Heart left ventricle (tissue), 16 donors: ENCODE measurements at places on chromosomes 16 and 17. TPM values are rescaled to one million over a fixed set of nuclear protein-coding genes. Genes with fewer than 3 reads are reported as not detected.

DNA sequence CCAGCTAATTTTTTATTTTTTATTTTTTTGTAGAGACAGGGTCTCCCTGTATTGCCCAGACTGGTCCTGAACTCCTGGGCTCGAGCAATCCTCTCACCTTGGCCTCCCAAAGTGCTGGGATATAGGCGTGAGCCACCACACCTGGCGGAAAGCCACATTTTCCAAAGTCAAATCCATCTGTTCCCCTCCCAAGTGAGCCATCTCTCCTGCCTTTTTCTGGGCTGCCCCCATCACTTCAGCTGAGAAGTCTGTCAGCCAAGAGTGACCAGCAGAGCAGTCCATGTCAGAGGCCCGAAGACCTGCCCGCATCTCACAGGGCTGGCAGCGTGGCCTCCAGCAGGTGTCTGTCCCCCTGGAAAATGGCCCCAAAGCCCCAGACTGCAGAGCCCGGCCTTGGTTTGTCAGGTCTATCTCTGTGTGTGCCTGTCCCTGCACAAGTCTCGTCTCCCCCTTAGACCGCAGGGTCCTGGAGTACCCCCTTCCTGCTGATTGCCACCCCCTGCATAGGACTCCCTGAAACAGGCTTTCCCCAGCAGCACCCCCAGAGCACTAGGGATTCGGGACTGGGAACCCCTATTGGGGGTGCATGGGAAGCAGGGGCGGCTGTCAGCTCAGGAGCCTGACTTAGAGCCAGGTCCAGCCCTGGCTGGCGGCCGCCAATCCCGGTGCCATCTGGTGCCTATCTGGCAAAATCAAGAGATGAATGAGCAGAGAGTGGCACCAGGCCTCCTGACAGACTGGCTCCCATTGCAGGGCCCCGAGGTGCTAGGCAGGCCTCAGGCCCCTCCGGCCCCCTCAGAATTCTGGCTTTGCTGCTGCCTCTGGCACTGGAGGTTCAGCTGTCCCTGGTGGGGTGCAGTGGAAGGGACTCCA lies 7.8 kb downstream of the TTYH2 start:
- H3K27me3 ChIP-seq = no peaks in the 10 kb centered on the region
- H3K4me3 ChIP-seq = no peak overlapping the region
- no peak for DNase-seq
- peaks cover 19% of the 10 kb centered on the region for H3K36me3 ChIP-seq
- H3K27ac ChIP-seq = no peak overlapping the region
- peaks cover 10% of the 10 kb centered on the region for H3K4me1 ChIP-seq

GRCh38 chr17:51152766-51153209 lies 571 bp upstream of the NME1 start:
- no peak for DNase-seq
- H3K36me3 ChIP-seq = peaks cover 5% of the 10 kb centered on the region
- peak overlapping the region; percentile 91 for H3K27ac ChIP-seq
- no peak overlapping the region for H3K4me3 ChIP-seq

DNA sequence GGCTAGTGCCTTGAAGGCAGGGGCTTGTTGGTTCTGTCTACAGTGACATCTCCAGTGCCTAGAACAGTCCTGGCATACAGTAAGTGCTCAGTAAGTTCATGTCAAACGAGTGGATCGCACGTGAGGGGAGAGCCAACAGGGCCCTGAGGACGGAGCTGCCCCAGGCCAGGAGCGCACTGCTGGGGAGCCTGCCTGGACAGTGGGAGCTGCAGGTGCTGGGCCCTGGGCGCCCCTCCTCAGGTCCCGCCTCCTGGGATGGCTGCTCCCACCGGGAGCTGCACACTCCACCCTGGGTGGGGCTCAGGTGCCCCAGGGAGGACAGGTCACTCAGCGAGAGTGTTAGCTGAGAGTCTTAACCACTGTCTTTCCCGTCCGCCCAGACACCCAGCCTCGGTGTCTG lies 1.8 kb downstream of the EVPL start:
- no peak for DNase-seq
- H3K27ac ChIP-seq = no peak overlapping the region
- H3K36me3 ChIP-seq = no peaks in the 10 kb centered on the region
- H3K4me1 ChIP-seq = peaks cover 6% of the 10 kb centered on the region
- H3K27me3 ChIP-seq = no peaks in the 10 kb centered on the region
- no peak overlapping the region for H3K4me3 ChIP-seq

GRCh38 chr17:63624531-63624880 lies 2.3 kb downstream of the MAP3K3 start:
- no peak for DNase-seq
- H3K27me3 ChIP-seq = no peaks in the 10 kb centered on the region
- peaks cover 15% of the 10 kb centered on the region for H3K36me3 ChIP-seq
- H3K27ac ChIP-seq = peak overlapping the region; percentile 93

DNA sequence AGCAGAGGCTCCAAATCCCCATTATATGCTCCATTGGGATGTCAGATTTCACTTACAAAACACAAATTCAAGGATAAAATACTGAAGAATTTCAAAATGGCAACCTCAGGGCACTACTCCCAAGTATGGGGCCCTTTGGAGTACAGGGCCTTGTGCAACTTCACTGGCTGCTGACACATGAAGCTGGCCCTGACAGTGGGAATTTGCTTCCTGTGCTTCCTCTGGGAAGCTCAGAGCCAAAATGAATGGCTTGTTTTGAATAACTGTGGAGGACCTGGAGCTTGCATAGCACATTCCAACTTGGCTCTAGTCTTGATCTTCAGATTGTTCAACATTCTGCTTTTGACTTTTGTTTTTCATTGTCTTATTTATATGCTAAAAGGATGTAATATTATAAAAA lies 52.3 kb upstream of the HNF1B start:
- H3K4me3 ChIP-seq = no peak overlapping the region
- H3K4me1 ChIP-seq = no peaks in the 10 kb centered on the region
- no peak overlapping the region for H3K27ac ChIP-seq
- DNase-seq = no peak
- H3K36me3 ChIP-seq = no peaks in the 10 kb centered on the region

- H3K27ac ChIP-seq = no peak overlapping the region
- no peaks in the 10 kb centered on the region for H3K27me3 ChIP-seq
- H3K4me3 ChIP-seq = no peak overlapping the region
- DNase-seq = no peak
Observed at GRCh38 chr16:57364143-57364542, 5.6 kb downstream of the CCL22 start.

- no peak overlapping the region for H3K4me3 ChIP-seq
- H3K4me1 ChIP-seq = no peaks in the 10 kb centered on the region
- H3K27me3 ChIP-seq = no peaks in the 10 kb centered on the region
- no peaks in the 10 kb centered on the region for H3K36me3 ChIP-seq
- DNase-seq = no peak
Observed at GRCh38 chr16:51267681-51268080, 116.6 kb upstream of the SALL1 start.

- H3K36me3 ChIP-seq = no peaks in the 10 kb centered on the region
- H3K4me3 ChIP-seq = no peak overlapping the region
- H3K4me1 ChIP-seq = no peaks in the 10 kb centered on the region
- no peak overlapping the region for H3K27ac ChIP-seq
- DNase-seq = no peak
- H3K27me3 ChIP-seq = no peaks in the 10 kb centered on the region
Observed at GRCh38 chr16:51276336-51276735, 125.3 kb upstream of the SALL1 start.

DNA sequence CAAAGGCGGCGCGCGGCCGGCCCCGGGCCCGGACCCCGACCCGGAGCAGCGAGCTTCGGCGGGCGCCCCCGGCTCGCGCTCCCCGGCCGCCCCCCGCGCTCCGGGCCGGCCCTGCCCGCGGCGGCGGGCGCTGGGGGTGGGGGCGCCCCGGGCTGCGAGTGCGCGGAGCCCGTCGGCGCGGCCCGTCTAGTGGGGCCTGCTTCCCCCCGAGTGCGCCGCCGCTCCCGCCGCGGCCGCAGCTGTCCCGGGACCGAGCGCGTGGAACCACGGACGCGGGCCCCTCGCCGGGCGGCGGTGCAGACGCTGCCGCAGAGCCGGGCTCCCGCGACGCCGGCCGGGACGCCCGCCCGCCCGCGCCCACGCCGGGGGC lies 308 bp downstream of the ADCY9 start:
- H3K27ac ChIP-seq = peak overlapping the region; percentile 83
- no peaks in the 10 kb centered on the region for H3K27me3 ChIP-seq
- H3K4me1 ChIP-seq = peaks cover 4% of the 10 kb centered on the region
- DNase-seq = no peak
- peak overlapping the region; percentile 66 for H3K4me3 ChIP-seq

DNA sequence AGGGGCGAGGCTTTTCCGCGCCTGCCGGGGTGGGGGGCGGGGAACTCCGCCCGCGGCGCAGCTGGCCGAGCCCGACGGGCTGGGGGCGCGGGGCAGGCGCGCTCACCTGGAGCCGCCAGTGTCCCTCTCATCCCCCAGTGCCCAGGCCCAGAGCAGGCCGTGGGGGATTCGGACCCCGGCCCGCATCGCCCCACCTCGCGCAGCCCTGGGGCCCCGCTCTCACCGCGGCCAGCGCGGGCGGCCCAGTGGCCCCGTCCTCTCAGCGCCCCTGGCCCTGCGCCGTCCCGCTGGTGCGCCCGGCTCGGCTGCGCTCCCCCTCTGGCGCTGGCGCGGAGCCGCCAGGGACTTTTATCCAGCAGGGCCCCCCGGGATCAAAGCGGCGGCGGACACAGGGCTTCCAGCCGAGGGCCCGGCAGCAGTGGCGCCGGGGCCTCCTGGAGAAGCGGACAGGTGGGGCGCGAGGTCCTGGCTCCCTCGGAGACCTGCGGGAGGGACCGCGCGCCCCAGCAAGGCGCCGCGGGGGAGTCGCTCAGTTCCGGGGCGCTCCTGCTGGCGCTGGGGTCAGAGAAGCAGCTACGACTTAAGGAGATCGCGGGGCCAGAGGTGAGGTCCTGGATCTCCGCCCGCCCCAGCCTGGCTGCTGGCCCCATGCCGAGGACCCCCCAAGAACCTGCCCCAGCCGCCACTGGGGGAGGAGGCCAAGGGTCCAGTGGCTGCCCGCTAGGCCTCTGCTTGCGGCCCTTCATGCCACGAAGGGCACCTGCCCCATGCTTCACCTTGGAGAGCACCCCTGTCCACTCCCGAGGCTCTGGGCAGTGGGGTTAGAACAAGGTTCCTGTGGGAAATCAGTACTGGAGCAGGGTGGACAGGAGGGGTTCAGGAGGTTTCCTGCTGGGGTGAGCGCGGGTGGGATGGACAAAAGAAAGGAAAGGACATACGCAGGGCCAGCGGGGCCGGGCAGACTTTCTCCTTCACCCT lies 823 bp upstream of the NOTUM start:
- no peak for DNase-seq
- no peaks in the 10 kb centered on the region for H3K36me3 ChIP-seq
- H3K4me1 ChIP-seq = peaks cover 9% of the 10 kb centered on the region
- H3K4me3 ChIP-seq = no peak overlapping the region

- H3K27me3 ChIP-seq = peaks cover 57% of the 10 kb centered on the region
- H3K27ac ChIP-seq = no peak overlapping the region
- H3K36me3 ChIP-seq = no peaks in the 10 kb centered on the region
- no peak overlapping the region for H3K4me3 ChIP-seq
Observed at GRCh38 chr17:58254803-58255202, 16.4 kb downstream of the LPO start.

DNA sequence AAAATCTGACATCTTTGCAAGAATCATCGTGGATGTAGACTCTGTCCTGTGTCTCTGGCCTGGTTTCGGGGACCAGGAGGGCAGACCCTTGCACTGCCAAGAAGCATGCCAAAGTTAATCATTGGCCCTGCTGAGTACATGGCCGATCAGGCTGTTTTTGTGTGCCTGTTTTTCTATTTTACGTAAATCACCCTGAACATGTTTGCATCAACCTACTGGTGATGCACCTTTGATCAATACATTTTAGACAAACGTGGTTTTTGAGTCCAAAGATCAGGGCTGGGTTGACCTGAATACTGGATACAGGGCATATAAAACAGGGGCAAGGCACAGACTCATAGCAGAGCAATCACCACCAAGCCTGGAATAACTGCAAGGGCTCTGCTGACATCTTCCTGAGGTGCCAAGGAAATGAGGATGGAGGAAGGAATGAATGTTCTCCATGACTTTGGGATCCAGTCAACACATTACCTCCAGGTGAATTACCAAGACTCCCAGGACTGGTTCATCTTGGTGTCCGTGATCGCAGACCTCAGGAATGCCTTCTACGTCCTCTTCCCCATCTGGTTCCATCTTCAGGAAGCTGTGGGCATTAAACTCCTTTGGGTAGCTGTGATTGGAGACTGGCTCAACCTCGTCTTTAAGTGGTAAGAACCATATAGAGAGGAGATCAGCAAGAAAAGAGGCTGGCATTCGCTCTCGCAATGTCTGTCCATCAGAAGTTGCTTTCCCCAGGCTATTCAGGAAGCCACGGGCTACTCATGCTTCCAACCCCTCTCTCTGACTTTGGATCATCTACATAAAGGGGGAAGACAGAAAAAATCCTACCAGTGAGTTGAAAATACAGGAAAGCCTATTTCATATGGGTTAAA lies at the start of gene G6PC1:
G6PC1 (plus strand) TSS at position 340 of the 872 bp plus-strand sequence; CDS start at position 418, 78 bp downstream.
- H3K4me3 ChIP-seq = no peak within 1 kb of the TSS
- no peak within 1 kb of the TSS for H3K27ac ChIP-seq
- no peaks in the 10 kb centered on the region for H3K36me3 ChIP-seq
- H3K27me3 ChIP-seq = no peaks in the 10 kb centered on the region
- H3K4me1 ChIP-seq = no peaks in the 10 kb centered on the region

MT1A gene
- 4.0 TPM for total RNA-seq

TMC7 gene
- 0.84 TPM for total RNA-seq

TEKT1 gene
- total RNA-seq = not detected

GCGR gene
- total RNA-seq = not detected

FBXL19 gene
- total RNA-seq = 15.5 TPM

TBC1D26 gene
- total RNA-seq = not detected
